ENCODE measurements at places on chromosomes 16 and 17.

GRCh38 chr17:81957691-81958432 lies 3.1 kb downstream of the NOTUM start:
- DNase-seq: no peak

GRCh38 chr16:79006765-79007164 lies 593.8 kb downstream of the MAF start:
- no peak for DNase-seq

- no peak for DNase-seq
Measured at GRCh38 chr16:85149776-85150175, 37.5 kb upstream of the CIBAR2 start.

GRCh38 chr17:1789936-1790335 lies 28.1 kb downstream of the SERPINF1 start:
- no peak for DNase-seq

DNA sequence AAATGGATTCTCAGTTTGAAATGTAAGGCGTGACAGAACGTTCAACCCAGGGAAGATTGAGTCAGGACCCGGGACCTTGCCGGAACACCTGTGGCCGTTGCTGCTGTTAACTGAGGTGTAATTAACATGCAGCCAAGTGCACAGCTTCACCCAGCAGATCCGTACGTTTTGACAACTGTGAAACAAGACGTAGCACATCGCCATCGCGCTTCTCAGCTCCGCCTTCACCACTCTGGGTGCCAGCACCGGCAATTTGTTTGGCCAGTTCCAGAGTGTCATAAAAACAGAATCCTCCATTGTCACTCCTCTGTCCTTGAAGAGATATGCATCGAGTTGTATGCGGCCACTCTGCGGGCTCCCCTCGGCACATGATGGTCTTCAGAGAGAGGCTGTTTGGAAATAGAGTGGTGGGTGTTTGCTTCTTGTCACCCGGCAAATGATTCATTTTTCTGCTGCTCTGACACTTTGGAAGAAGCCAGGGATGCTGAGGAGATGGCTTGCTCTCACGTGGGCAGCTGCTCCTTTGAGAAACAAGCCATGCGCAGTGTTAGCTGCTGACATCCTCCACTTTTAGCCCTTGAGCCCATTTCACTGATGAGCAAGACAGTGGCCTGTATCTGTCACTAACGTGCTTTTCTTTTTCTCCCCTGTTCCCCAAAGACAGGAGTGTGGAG lies 22.6 kb downstream of the NAA60 start:
- no peak for DNase-seq

GRCh38 chr16:24114876-24115275 lies 141.3 kb upstream of the CACNG3 start:
- DNase-seq: no peak

GRCh38 chr16:15404792-15405191 lies 9.2 kb downstream of the MPV17L start:
- no peak for DNase-seq

Measured in ureter (tissue), 1 donor.